ENCODE measurements at places on chromosomes 16 and 17. TPM values are rescaled to one million over a fixed set of nuclear protein-coding genes. Genes with fewer than 3 reads are reported as not detected.

Gene PIRT
- total RNA-seq = not detected

Gene ADORA2B
- total RNA-seq = 2.5 TPM

Gene ALDOC
- 19.2 TPM for total RNA-seq

Gene NUBP1
- 29.3 TPM for total RNA-seq

Gene SLFN12L
- total RNA-seq = not detected

Gene IGFALS
- 0.09 TPM for total RNA-seq

Data from dermis lymphatic vessel endothelial cell (primary cell).